CD4-positive, alpha-beta T cell treated with Interleukin-15 for 1 hour (primary cell): ENCODE measurements at places on chromosomes 6 and 20.

- DNase-seq, result no peak
These were observed 89.7 kb downstream of the CD40 start for GRCh38 chr20:46207793-46208192.

DNA sequence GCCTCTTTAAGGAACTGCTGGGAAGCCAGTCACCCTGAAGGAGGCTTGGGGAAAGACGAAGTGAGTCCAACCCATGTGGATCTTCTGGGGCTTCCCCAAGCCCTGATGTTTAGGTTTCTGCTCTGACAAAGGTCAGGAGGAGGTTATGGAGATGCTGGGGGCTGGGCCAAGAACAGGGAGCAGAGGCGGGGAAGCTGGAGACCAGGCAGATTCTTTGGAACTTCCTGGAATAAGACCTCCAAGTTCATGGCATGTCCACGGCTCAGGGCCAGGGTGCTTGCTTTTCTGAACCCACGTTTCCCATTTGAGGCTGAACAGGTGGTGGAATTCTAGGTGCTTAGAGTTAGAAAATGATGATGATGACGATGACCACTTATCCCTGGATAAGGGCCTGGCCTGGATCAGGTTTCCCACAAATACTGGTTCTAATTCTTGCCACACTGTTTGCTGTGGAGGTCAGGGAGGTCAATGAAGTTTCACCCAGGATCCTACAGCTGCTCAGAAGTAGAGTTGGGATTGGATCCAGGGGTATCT lies 30.0 kb upstream of the TGM2 start:
- DNase-seq, result no peak

DNA sequence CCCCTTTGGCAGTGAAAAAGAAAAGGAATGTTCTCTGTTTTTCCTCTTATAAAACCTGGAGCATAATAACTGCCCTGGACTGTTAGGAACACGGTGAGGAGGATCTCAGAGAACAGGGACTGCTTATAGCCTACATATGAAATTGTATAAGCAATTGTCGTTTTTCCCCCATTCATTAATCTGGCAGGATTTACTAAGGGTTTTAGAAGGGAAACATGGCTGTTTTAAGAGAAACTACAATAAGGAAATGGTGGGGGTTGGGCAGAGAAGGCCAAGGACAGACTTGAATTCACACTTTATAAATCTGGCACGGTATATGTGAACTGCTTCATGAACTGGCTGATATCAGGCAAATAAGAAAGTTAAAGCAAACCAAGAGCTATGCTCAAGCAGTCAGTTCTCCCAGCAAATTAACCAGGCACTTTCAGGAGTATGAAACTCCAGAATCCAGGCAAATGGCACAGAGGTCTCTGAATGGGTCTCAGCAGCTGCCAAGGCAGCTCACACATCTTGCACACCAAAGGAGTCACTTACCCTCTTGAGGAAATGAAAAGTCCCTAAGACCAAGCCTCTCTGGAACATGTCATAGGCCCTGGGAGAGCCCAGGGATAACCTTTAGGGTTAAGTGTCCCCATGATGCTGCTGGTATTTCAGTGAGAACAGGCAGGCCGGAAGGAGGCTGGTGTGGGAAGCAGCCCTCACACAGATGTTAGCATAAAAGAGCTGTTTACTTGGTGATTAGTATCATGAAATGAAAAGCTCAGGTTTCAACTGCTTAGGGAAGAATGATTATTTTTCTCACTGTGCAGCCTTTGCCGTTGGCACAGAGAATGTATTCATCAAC lies 260.5 kb upstream of the MARCKS start:
- no peak for DNase-seq

GRCh38 chr6:37061157-37061804 lies 55.8 kb downstream of the FGD2 start:
- DNase-seq, result no peak

DNA sequence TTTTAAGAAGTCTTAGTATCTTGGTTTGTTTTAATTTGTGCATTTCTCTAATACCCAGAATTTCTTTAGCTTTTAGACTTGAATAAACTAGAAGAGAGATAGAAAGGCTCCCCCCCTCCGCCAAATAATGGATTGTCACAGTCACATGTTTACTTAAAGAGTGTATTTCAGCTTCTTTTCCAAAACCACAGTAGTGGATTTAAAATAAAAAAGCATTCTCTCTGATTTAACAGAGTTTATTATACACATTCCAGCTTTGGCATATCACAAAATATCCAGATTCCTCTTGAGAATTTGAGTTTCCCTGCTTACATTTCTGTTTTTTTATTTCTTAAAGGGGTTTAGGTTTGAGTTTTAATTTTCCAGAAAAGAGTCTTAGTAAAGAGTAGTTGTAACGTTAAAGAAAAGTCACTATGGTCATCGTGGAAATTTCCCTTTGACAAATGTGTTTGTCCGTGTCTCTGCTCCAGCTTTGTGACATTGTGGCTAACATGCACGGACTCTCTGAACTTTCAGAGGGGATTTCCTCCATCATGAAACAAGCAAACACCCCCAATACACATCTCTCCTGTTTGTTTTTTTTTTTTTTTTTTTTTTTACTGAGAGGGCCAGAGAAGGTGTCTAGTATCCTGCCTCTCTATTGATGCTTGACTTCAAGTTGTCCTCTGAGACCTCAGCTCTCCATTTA lies 113.5 kb upstream of the SUPT3H start:
- no peak for DNase-seq

DNA sequence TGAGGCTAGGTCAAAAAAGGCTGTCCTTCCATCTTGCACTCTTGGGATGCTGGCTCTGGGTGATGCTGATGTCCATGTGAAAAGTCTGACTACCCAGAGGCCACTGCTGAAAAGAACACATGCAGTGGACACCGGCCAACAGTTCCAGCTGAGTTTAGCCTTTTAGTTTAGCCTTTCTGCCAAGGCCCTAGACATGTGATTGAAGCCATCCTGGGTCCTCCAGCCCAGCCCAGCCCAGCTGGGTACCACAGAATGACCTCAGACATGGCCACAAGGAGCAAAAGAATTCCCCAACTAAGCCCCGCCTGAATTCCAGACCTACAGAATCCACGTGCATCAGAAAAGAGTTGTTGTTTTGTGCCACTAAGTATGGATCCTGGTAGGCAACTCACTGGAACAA lies 17.4 kb downstream of the PIGT start:
- no peak for DNase-seq

DNA sequence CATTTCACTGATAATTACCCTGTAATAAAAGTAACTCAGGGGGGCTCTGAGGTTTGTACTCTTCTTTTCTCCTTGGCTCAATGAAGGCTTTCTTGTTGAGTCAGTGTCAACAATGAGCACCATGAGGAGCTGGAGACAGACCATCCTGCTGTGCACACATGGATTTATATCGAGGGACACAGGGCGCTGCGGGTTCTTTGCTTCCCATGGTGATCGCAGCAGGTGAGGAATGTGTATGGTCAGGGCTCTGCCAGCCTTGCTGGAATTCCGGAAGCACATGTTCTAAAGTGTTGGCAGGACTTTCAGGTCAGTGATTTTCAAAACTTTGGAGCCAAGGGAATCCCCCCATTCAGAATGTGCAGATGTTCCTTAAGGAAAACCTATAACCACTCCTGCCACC lies 27.1 kb downstream of the SMOC2 start:
- no peak for DNase-seq

- no peak for DNase-seq
These were observed 229.5 kb upstream of the FOXQ1 start for GRCh38 chr6:1082285-1082935.

DNA sequence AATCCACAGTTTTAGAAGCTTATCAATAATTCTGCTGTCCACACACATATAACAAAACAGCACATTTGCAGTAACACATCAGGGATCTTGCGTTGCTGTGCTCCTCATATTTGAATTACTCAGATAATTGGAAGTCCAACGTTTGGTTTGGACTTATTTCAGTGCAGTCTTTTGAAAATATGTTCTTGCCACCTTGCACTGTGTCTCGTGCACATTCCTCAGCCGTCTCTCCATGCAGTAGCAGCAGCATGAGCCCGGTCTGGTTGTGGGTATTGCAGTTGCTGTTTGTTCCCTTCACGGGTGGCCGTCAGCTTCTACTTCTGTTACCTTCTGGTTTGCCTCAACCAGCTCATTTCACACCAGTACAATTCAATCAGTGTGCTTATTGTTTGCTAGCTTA lies 215.5 kb downstream of the SLC24A3 start:
- DNase-seq, result no peak

- DNase-seq, result no peak
These were observed 437.8 kb upstream of the ID4 start for GRCh38 chr6:19399406-19399805.

GRCh38 chr20:43170771-43171170 lies 18.9 kb downstream of the PTPRT start:
- DNase-seq, result no peak

GRCh38 chr6:47028835-47029360 lies 13.2 kb downstream of the ADGRF1 start:
- no peak for DNase-seq

- DNase-seq, result no peak
These were observed 77.3 kb downstream of the CD40 start for GRCh38 chr20:46195264-46196036.

DNA sequence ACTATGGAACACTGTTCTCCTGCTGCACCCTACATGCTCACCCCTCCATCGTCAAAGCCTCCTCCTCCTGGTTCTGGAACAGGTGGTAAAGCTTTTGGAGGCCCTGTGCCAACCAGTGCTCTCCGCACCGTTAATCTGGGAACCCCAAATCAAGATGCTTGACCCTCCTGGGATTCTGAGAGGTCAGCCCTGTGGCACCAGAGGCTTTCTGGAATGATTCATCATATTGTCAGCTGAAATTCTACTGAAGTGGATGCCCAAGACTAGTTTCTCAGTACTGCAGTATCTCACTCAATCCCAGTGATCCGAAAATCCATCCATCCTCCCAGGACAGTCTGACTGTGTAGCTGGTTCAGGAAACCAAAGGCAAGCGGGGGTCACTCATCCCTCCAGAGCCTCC lies 92.7 kb downstream of the TRERF1 start:
- DNase-seq, result no peak

GRCh38 chr20:58762120-58762519 lies 69.5 kb downstream of the NPEPL1 start:
- DNase-seq, result no peak

DNA sequence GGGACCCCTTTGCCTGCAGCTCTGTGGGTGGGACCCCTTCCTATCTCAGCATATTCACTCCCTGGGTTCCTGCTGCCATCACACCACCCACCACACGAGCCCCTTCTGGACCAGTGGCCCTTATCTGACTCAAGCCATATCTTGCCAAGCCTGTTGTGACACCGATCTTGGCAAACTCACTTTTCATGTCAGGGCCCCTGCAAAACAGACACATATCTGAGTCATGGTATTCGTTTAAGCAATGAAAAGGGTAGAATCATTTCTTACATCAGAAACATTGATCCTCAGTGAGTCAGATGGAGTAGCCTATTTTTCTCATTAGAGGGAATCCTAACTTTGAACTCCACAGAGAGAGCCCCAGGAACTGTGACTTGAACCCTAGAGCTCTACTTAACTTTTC lies 10.6 kb downstream of the RAET1E start:
- no peak for DNase-seq

DNA sequence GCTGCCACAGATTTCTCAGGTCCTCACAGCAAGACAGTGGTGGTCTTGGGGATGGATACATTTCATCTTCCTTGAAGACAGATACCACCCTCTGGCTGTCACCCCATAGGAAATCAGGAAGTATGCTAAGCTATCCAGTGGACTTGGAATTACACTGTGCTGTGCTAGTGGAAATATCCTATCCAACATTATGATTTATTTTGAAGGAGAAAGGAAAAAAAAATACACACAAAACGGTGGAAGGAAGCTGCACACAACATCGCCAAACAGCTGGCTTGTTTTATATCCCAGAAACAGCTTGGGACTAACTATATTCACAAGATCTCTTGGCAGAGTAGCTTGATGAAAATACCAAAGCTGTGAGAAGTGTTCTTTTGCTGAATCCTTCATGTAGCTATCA lies 257.6 kb downstream of the LAMA2 start:
- no peak for DNase-seq

DNA sequence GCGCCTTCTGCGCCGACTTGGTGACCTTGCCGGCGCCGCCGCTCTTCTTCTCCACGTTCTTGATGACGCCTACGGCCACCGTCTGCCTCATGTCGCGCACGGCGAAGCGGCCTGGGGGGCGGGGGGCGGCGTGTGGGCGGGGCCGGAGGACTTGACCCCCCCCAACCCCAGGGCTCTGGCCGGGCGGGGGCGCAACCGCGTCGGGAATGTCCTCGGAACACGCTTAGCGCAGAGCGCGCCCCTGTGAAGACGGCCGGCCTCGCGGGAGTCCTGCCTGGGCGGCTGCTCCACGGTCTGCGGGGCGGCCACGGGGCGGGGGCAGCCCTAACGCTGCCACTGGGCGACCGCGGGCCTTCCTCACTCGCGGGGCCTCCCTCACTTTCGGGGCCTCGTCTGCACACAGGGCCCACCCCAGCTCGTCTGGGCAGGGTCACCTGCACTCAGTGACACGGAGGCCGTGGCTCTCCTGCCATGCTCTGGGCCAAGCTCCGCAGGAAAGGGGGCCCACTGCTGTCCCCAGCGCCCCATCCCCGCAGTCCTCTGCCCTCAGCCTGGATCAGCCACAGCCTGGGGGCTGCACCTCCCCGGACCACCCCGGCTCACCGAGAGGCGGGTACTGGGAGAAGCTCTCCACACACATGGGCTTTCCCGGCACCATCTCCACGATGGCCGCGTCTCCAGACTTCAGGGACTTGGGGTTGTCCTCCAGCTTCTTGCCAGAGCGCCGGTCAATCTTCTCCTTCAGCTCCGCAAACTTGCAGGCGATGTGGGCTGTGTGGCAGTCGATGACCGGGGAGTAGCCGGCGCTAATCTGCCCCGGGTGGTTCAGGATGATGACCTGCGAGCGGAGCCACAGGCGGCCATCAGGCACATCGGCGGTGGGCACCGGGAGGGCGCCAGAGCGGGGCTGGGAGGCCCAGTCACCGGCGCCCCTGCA lies 10.3 kb downstream of the EEF1A2 start:
- DNase-seq, result no peak
